Nucleus accumbens (tissue), 56 donors: ENCODE measurements at places on chromosomes 12 and 14.

GRCh38 chr12:91846466-91847055 lies 299.1 kb downstream of the BTG1 start:
- no peak for DNase-seq

DNA sequence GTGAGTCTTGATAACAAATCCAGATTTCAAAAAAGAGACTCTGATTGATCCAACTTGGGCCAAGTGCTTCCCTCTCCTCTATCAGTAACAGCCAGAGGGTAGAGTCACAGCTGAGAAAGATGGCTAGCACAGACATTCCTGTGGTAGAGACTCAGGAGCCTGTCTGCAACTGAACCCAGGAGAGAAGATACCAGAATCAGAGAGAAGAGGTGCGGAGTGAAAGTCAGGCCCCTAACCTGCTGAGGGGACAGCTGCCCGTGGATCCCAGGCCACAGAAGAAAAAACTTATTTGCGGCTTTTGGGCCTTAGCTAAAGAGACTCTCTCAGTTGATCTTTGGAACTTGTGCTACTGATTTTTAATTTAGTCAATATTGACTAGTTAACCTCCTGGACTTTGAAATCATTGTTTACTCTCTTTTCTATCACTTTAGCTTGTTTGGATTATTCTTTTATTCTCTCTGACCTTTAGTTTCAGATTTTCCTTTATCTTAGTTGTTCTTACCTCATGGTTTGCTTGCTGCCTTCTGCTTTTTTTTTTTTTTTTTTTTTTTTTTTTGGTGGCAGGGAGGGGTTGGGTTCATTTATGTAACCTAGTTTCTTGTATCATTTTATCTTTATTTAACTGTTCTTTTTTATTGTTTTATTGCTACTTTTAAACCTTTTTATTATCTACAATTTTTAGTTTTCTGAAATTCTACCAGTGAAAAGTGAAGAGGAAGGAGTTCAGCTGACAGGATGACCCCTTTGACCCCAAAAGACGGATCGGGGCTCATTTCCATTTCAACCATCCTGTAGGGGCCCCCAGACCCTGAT lies 154.9 kb upstream of the KRR1 start:
- DNase-seq: no peak

DNA sequence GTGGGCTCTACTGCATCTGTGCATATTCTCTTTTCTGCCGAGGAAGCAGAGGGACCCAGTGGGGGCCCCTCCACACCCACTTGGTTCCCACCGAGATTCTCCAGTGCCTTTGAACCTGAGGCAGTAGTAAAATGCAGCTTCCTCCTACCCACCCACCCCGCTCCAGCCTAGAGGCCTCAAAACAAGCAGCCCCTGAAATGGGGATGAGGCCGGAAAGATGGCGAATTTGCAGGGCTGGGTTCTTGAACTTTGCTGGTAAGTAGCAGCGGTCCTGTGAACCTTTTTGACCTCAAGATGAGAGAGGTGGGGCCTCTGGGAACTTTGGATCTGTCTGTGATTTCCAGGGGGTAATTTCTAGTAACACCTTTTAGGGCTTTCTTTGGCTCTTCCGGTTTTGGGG lies 15.4 kb downstream of the PLEKHG3 start:
- no peak for DNase-seq

DNA sequence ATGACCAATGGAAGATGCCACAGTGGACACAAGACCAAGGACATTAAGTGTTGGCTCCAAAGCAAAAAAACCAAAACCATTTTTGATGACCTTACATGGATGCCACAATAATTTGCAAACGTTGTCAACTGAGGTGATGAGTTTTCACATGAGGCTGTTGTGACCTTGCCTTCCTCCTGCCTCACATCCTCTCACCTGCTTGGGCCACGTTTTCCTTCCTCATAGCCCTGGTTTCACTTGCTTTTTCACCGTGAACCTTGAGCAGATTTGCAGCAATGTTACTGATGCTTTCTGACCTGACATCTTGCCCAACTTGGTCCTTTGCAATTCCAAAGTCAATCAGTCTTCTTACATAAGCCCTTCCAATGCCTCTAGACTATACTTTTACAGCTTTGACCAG lies 3.7 kb downstream of the KRT6B start:
- no peak for DNase-seq

DNA sequence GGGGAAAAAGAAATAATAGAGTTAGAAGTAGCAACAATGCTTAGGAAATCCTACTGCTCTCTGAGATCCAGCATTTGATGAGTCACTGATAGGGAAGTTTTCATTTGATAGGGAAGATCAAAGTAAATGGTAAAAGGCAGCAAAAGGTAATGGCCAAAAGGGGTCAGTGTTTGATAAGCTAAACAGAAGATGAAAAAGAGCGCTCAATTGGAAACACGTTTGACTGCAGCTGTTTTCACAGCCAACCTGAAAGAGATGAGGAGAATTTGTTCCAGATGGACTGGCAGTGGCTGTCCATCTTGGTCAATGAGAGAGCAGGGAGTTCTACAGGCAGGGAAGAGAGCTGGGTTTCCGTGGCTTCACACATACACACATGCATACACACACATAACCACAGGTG lies 264.2 kb downstream of the TMEM132C start:
- no peak for DNase-seq

DNA sequence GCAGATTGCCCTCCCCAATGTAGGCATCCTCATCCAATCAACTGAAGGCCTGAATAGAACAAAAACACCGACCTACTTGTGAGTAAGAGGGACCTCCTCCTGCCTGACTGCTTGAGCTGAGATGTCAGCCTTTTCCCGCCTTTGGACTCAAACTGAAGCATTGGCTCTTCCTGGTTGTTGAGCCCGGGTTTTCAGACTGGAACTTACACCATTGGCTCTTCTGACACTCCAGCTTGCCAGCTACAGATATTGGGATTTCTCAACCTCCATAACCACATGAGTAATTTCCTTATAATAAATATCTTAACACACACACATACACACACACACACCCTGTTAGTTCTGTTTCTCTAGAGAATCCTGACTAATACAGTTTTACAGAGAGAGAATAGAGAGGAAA lies 173.4 kb upstream of the NTF3 start:
- no peak for DNase-seq

DNA sequence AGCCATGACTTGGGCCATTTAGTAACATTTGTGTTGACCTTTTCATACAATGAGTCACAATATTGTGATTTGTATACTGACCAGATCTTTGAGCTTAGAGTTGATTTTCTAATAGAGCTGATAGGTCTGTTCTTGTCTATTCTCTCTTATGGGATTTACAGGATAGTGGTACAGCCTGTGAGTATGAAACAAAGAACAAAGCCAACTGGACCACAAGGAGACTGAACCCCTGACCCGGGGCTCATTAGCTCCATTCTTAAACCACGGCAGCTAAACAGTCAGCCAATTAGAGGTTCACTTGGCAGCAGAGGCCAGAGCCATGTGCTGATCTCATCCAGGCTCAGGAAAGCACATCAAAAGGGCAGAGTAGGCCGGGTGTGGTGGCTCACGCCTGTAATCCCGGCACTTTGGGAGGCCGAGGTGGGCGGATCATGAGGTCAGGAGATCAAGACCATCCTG lies 59.1 kb upstream of the GNPNAT1 start:
- DNase-seq: no peak

DNA sequence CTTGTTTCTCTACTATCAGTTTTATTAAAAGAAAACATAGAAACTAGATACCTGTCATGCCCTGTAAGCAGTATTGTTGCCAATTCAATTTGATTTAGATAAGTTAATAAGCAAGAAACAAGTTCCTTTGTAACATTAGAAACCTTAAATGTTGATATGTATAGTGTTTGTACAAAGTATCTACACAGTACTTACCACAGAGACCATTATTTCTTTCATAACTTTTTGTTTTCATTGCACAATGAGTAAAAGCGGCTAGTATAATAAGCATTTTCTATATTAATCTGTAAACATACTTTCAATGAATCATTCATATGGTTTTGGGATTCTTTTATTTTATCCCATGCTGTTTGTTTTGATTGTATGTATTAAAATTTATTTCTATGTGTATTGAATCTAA lies 305.1 kb downstream of the TTC6 start:
- no peak for DNase-seq
